ENCODE measurements at places on chromosomes 3 and 15. TPM values are rescaled to one million over a fixed set of nuclear protein-coding genes. Genes with fewer than 3 reads are reported as not detected.

The ZNF774 gene
- 3.6 TPM for total RNA-seq

The NME9 gene
- total RNA-seq = not detected

The RBPMS2 gene
- total RNA-seq = 4.5 TPM

The NR1I2 gene
- total RNA-seq = not detected

The PPP1R14D gene
- 1.3 TPM for total RNA-seq

The ZIC1 gene
- total RNA-seq = not detected

The KLHL6 gene
- total RNA-seq = 24.7 TPM

The OIP5 gene
- 0.55 TPM for total RNA-seq

The NANOGP8 gene
- not detected for total RNA-seq

The RPL15 gene
- total RNA-seq = 1,404 TPM

The AADACL2 gene
- total RNA-seq = not detected

The PATL2 gene
- 3.7 TPM for total RNA-seq

The CKMT1B gene
- 0.84 TPM for total RNA-seq

The PLIN1 gene
- 1.1 TPM for total RNA-seq

Measured in upper lobe of right lung (tissue), 1 donor.